ENCODE measurements at places on chromosomes 1 and 21. TPM values are rescaled to one million over a fixed set of nuclear protein-coding genes. Genes with fewer than 3 reads are reported as not detected.

Gene NBPF4
- total RNA-seq: not detected

Gene SNAP47
- 32.4 TPM for total RNA-seq

DNA sequence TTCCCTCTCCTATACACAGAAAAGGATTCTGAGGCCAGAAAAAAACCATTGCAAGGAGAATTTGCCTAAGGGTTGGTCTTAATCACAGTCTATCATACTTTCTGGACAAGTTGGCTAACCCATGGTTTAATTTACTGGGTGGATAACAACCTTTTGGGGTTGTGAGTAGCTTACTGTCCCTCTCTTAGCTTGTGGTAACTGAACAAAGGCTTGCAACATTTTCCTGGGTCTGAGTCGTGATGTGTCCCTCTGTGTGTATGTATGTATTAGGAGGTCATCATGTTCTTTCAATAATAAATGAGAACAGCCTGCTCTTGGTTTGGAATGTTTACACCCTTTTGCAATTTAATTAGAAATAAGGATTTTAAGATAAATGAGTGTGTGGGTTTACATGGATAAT lies 36.7 kb downstream of the PAPPA2 start:
- no peak for DNase-seq

- DNase-seq: no peak
Observed at GRCh38 chr1:6779089-6779805, 6.0 kb upstream of the CAMTA1 start.

- no peak for DNase-seq
Observed at GRCh38 chr1:26077524-26077923, 10.1 kb upstream of the TRIM63 start.

DNA sequence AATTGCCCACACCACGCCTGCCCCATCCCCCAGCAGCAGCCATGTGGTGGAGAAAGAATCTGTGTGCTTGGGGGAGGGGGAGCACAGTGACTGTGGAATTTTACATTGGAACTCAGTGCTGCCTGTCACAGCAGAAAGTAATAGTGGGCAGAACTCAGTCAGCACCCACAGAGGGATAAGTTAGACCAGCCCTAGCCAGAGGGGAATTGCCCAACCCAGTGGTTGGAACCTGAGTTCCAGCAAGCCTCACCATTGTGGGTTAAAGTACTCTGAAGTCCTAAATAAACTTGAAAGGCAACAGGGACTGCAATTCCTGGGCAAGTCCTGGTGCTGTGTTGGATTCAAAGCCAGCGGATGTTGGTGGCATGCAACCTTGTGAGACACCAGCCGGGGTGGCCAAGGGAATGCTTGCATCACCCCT lies 88.8 kb downstream of the MRPL39 start:
- no peak for DNase-seq

Measured in kidney (tissue), 22 donors.